ENCODE measurements at places on chromosomes 5 and 9. TPM values are rescaled to one million over a fixed set of nuclear protein-coding genes. Genes with fewer than 3 reads are reported as not detected.

Gene C9
- not detected for total RNA-seq

Gene CLIC3
- 3.0 TPM for total RNA-seq

Gene LAMC3
- total RNA-seq: 0.57 TPM

Gene RANBP17
- total RNA-seq: 7.9 TPM

Gene ZNG1F
- total RNA-seq: 3.3 TPM

Gene PRDM9
- total RNA-seq: not detected

Gene LCN6
- total RNA-seq: 2.9 TPM

All from heart right ventricle (tissue), 16 donors.